H7 (cell line): ENCODE measurements at places on chromosomes 6 and 20. TPM values are rescaled to one million over a fixed set of nuclear protein-coding genes. Genes with fewer than 3 reads are reported as not detected.
A peak's percentile ranks its signal among the peaks of the same experiment; 100 is the strongest.

CNKSR3 gene
- 8.7 and 8.8 TPM in 2 replicates for total RNA-seq

CRISP3 gene
- total RNA-seq: not detected in 2 replicates

HTR1E gene
- total RNA-seq: 0.52 TPM in 1 of 2 replicates, not detected in the other

KCNK15 gene
- total RNA-seq: 0.14 TPM in 1 of 2 replicates, not detected in the other

CCN6 gene
- not detected in 2 replicates for total RNA-seq

BHLHE23 gene
- total RNA-seq: 2.1 TPM in 2 replicates

NRSN1 gene
- not detected in 2 replicates for total RNA-seq

COL19A1 gene
- total RNA-seq: not detected in 2 replicates

EDN3 gene
- total RNA-seq: not detected in 2 replicates

DNA sequence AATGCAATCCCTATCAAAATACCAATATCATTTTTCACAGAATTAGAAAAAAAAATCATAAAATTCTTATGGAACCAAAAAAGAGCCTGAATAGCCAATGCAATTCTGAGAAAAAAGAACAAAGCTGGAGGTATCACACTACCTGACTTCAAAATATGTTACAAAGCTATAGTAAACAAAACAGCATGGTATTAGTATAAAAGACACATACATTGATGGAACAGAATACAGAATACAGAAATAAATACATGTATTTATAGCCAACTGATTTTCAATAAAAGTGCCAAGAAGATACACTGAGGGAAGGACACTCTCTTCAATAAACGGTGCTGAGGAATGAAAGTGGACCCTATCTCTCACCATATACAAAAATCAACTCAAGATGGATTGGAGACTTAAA is 28.7 kb upstream of the AKAP12 start:
- DNase-seq: no peak

DNA sequence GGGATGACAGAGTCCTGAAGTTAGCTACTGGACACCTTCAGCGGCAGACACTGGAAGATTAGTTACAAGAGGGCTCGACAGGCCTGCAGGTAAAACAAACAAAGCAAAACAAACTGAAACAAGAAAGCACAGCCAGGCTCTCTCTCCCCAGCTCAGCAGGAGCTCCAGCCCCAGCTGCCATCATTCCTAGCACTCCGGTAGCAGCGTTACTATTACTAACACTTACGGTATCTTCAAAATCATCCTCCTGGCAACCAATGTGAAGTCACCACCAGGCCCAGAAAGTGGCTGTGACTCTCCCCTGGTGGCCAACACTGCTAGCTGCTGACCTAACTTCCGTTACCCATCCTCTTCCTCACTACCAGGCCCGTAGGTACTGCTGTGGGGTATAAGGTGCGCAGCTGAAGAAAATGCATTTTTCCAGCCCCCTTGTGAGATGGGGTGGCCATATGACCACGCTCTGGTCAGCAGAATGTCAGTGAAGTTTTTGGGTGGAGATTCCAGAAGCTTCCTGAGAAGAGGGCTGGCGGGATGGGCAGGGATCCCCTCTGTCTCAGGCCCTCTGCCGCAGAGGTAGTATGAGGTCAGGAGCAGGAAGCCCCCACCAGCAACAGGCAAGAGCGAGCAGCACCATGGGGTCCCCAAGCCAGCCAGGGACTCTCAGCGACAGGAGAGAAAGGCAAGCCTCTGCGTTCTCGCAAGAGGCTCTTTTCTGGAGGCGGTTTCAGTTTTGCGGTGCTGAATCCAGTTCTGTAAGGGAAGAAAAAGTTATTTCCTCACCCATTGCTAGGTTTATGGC is 37.4 kb upstream of the TBXT start:
- DNase-seq: peak; percentile 57

- DNase-seq: peak; percentile 89
These were observed 569 bp downstream of the TCEA2 start for GRCh38 chr20:64063389-64064144.

DNA sequence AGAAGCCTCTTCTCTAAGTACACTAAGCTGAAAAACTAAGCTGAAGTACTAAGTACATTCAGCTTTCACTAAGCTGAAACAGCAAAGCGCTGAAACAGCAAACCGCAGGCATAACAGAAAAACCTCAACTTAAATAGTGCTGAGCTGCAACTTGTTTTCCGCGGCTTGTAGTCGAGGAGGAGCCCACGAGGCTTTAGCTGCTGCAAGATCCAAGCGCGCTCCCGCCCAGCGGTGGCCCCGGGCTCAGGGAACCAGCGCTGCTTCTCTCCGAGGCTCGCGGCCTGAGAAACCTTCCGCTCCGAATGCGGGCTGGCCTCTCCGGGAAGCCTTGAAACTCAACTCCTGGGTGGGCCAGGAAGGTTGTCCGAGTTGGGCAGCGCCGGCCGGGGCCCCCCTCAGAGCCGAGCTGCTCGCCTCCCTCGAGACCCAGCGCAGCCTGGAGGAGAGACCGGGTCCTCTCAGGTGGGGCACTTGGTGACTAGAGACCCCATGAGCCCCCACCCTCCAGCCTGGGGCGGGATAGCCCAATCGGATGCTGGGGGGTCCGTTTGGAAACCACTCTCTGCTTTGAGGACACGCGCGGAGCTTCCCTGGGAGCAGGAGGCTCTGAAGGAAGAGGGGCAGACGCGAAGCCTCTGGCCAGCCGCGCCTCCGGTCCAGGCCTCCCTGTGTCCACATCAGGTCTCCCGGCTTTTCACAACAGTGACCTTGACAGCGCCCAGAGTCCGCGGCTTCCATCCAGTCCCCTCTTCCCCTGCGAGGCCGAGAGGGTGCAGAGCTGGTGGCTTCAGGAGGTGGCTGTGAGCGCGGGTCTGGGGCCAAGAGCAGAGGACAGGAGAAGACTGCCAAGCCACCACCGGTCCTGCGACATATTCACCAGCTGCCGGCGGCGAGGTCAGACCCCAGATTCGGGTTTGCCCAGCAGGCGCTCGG is 38.1 kb upstream of the HLA-E start:
- DNase-seq: peak; percentile 57

DNA sequence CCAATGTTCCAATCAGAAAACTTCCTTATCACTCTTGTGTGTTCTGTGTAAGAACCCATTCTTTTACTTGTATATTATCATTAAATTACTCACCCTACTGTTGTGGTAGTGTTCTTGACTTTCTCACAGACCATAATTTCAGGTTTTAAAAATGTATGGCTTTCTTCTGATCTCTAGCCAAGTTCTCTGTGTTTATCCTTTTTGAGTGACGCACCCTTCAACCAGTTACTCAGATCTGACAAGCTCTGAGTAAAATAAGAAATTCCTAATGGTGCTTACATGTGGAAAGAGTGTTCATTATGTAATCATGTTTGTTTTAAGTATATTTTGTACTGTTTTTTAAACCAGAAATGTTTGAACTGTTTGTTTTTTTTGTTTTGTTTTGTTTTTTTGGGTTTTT is 11.0 kb downstream of the TBPL1 start:
- no peak for DNase-seq

- DNase-seq: peak; percentile 75
These were observed 672 bp downstream of the SIRPA start for GRCh38 chr20:1895674-1896483.

DNA sequence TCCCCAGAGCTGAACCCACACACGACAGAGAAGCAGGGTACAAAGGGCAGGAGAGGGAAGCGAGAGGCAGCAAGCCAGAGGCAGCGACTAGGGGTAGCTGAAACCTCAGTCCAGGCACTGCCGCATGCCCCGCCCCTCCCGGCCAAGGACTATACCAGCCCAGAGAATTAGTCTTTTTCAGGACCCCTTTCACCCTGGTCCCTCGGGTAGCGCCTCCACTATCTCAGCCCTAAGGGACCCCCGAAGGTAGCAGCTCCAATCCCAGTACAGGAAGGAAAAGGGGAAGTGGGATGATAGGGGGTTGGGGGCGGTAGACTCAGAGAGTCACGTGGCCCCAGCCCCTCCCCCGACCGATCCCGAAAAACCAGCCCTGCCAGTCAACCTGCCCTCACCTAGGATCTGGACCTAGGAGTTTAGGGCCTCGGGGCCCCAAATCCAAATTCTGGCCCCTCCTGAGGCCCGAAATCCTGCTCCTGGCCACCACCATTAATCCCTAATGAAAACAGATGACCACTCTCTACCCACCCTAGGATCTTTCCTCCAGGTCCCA is 1.3 kb downstream of the RGL2 start:
- peak; percentile 96 for DNase-seq

- DNase-seq: no peak
These were observed 136.3 kb downstream of the KIF13A start for GRCh38 chr6:17851001-17851719.

GRCh38 chr6:14754751-14755513 is 490.9 kb upstream of the JARID2 start:
- no peak for DNase-seq

GRCh38 chr6:168725802-168726201 is 284.8 kb downstream of the SMOC2 start:
- no peak for DNase-seq

DNA sequence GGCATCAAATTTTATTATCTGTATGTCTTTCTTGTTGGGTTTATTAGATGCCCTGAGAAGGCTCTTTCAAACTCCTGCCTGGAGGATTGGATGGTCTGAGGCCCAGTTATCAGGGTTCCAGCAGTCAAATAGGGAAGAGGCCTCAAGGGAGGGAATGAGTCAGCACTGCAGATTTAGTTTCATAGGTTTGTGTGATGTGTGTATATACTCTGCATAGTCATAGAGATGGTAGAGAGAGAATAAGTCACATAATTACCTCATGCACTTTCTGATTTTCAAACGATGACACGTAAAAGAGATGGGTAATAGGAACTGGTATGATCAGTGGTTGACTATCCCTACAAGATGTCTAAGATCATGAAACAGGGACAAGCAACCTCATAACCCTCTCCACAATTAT is 82.1 kb downstream of the ADAT2 start:
- DNase-seq: no peak

GRCh38 chr6:25064006-25064405 is 128.2 kb upstream of the RIPOR2 start:
- no peak for DNase-seq

GRCh38 chr20:56369179-56369578 is 10.4 kb downstream of the FAM210B start:
- no peak for DNase-seq

DNA sequence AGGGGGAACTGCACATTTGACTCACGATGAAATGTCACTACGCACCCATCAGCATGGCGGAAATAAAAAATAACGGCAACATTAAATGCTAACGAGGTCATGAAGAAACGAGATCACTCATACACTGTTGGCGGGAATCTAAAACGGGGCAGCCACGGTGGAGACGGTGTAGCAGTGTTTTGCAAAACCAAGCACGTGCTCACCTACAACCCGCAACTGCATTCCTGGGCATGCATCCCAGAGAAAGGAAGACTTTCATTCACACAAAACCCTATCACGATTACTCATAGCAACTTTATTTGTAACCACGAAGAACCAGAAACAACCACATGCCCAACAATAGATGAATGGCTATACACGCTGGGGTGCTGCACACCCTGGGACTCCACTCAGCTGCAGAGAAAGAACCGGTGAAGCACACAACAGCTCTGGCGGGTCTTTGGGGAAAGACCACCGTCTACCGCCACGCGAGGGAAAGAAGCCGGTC is 77.0 kb downstream of the YTHDF1 start:
- no peak for DNase-seq

GRCh38 chr20:34472246-34472925 is 43.8 kb upstream of the DYNLRB1 start:
- no peak for DNase-seq

DNA sequence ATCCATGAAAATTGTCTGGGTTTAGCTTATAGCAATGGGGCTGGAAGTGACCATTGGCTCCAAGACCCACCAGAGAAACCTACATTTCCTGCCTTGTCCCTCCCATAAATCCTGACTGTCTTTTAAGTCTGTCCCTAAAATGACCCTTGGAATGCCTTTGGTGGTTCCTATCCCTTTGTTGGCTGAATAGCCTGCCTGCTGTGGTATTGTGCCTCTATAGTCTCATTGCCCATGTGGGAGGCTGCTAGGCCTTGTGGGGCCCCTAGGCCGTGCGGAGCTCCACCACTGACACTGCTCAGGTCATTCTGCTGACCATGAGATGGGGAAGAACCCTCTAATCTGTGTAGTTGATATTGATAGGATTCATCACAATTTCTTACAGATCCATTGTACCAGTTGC is 43.3 kb downstream of the SCP2D1 start:
- DNase-seq: peak; percentile 51

GRCh38 chr6:4250645-4251044 is 115.3 kb upstream of the ECI2 start:
- DNase-seq: no peak

DNA sequence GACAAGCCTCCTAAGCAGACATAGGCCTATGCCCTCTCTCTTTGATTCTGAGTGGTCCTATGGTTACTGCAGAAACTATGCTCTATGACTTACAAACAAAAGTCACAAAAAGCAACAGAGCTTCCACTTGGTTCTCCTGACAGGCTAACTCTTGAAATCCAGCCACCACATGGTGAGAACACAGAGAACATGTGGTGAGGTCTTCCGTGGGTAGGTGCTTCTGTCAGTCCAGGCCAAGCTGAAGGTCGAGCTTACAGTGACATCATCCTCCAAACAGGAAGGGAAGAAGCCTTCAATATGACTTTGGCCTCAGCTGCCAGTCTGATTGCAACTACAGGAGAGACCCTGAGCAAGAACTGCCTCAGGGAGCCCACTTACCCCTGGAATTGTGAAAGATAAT is 265.5 kb downstream of the TBX18 start:
- no peak for DNase-seq

DNA sequence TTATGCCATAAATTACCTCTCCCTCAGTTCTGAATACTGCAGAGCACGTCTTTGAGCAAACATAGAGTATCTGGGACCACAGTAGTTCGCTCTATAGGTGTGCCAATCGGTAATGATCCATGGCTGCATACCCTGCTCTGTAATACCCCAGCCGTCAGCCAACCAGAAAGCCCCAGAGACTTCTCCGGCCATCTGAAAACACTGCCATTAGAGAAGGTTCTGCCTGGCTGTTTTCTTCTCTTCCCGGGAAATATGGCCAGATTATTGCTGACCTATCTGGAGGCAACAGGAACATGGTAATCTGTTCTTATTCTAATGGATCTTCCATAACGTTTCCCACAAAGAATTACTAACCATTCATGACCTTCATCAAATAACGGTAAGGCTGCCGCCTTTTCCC is 139.9 kb downstream of the RPS12 start:
- DNase-seq: no peak

DNA sequence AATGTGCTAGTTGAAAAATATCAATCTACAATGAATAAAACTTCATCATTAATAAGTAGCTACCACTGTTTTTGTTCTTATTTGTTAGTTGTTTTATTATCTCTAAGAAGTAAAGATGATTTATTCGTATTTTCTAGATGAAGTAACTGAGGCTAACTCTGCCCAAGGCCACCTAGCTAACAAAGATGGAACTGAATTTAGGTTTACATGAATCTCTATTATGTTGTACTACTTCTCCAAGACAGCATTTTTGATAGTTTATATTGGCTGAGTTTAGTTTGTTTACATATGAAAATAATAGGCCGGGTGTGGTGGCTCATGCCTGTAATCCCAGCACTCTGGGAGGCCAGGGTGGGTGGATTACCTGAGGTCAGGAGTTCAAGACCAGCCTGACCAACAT is 121.5 kb downstream of the NCOA3 start:
- no peak for DNase-seq

DNA sequence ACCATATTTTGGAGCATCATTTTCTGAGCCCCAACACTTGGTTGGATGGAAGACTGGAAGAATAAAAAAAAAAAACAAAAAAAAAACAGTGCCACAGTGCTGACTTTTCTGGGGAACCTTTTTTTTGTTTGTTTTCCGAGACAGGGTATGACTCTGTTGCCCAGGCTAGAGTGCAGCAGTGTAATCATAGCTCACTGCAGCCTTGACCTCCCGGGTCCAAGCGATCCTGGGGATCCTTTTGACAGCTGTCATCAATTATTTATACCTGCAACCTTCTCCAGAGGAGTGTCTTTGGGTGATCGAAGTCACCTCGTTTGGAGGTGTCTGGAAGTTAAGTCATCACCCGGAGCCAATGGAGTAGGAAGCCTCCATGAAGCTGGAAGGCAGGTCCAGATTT is 7.8 kb upstream of the TPX2 start:
- no peak for DNase-seq
